ENCODE measurements at places on chromosomes 2 and 18. TPM values are rescaled to one million over a fixed set of nuclear protein-coding genes. Genes with fewer than 3 reads are reported as not detected.

Gene GAREM2
- 6.1 TPM for total RNA-seq

Gene C2orf66
- 0.42 TPM for total RNA-seq

Gene MSH6
- total RNA-seq, result 123 TPM

Gene UPP2
- not detected for total RNA-seq

Gene CNTNAP5
- not detected for total RNA-seq

Gene FBXO41
- 30.9 TPM for total RNA-seq

Gene ADD2
- total RNA-seq, result 6.9 TPM

Gene TCF23
- total RNA-seq, result not detected

DNA sequence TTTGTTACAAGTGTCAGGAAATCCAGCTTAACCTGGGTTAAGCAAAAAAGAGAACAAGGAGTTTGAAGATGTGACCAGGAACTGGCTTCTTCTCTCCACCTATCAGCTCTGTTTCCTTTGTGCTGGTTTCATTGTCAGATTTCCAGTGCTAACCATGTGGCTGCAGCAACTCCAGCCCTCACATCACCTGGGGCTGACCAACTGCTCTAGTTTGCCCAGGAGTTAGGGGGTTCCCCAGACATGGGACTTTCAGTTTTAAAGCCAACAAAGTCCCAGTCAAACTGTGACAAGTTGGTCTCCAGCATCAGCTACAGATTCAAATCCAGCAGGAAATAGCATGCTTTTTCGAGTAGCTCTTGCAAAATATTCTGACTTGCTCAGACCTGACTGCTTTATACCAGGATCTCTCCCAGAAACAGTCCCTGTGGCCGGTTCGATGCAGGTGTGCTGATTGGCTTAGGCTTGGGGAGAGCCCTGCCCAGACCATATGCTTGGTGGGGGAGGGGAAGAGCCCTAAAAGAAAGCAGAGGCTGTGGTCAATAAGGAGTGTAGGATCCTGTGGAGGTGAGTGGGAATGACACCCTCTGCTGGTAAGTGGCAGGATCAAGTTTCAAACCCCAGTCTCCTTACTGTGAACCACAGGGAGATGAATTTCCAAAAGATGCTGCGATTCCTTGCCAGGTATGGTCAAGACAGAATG is 49.5 kb downstream of the KCNE4 start:
- no peak for DNase-seq

- DNase-seq, result no peak
These were observed 24.0 kb downstream of the ZNF385B start for GRCh38 chr2:179837408-179837807.

GRCh38 chr2:77328134-77328931 is 193.8 kb downstream of the LRRTM4 start:
- no peak for DNase-seq

DNA sequence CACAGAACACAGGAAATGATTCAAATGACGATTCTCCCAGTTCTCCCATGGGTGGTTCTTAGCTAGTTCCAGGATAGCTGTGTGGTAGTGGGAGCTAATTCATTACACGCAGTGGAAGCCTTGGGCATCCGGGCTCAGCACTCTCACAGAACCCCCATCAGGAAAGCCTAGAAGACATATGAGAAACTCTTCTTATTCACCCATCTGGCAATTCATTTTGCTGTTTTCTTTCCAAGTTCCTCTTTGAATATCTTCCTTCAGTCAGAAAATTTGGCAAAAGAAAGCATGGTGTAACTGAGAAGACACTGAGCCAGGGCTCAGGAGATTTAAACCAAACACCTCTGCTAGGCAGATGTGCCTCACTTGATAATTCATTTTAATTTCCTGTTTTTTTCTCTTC is 85.2 kb upstream of the FN1 start:
- DNase-seq, result no peak

DNA sequence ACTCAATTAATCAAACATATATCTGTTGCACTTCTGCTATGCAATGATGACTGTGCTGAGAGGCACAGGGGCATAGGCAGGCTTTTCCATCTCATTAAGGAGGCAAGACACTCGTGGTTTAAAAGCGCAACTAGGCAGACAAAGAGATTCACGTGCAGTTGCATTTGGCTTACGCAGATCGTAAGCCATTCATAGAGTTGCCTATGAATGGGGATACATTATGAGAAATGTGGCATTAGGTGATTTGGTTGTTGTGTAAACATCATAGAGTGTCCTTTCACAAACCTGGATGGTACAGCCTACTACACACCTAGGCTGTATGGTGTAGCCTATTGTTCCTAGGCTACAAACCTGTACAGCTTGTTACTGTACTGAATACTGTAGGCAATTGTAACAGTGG is 284.7 kb downstream of the DCC start:
- no peak for DNase-seq

GRCh38 chr2:202278036-202278760 is 12.6 kb downstream of the NOP58 start:
- DNase-seq, result peak; percentile 38

DNA sequence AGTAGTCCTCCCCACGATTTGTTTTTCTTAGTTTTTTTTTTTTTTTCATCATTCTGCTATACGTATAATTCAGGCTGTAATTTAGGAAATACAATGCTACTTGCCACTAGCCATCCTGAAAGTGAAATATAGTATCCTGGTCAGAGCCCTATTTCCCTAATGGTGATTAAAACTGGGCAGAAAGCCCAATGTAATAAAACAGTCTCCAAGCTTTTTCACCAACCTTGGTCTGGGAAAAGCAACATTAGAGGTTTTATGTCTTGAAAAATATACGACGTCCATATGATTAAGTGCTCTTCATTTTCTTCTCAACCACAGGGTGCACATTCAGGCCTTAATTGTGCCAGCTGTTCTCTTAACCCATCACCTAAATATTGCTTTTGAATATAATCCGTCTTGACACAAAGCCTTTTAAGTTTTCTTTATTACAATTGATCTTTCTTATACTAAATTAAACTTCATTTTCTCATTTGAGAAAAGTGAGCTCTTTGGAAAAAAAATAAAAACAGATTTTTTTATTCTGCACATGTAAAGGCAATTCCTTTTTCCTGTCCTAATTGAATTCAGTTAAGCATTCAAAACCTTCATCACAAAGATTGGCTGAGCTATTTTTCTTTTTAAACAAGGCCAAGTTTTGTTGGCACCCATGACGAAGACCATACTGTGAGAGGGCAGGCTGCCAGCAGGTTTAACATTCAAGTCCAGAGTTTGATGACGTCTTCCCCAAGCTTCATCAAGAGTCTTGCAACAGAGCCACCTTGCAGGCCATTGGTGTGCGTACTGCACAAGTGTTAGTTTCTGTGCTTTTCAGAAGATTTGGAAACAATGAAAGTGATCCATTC is 52.7 kb downstream of the MAP2 start:
- no peak for DNase-seq

GRCh38 chr2:141384676-141385075 is 746.1 kb downstream of the LRP1B start:
- DNase-seq, result no peak

DNA sequence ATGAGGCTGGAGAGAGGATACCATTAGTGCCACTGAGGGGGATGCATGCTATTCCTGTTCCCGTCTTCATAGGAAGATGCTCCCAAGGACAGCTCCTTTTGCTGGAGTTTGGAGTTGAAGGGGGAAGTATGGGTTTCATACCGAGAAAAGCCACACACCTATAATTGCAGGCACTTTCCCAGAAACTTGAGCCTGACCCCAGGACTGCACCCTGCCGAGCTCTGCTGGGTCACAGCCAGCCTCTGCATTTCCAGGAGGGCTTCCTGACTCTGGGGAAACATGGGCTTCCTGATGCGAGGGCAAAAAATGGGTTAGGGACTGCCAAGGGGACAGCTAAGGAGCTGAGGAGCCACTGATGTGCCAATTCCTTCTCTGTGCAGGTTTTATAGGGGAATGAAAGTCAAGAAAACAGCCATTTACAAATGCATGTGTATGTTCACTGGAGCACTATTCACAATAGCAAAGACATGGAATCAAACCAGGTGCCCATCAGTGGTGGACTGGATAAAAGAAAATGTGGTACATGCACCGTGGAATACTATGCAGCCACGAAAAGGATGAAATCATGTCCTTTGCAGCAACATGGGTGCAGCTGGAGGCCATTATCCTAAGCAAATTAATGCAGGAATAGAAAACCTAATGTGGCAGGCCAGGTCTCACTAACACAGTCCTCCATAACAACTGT is 104.5 kb downstream of the ACAA2 start:
- DNase-seq, result no peak

DNA sequence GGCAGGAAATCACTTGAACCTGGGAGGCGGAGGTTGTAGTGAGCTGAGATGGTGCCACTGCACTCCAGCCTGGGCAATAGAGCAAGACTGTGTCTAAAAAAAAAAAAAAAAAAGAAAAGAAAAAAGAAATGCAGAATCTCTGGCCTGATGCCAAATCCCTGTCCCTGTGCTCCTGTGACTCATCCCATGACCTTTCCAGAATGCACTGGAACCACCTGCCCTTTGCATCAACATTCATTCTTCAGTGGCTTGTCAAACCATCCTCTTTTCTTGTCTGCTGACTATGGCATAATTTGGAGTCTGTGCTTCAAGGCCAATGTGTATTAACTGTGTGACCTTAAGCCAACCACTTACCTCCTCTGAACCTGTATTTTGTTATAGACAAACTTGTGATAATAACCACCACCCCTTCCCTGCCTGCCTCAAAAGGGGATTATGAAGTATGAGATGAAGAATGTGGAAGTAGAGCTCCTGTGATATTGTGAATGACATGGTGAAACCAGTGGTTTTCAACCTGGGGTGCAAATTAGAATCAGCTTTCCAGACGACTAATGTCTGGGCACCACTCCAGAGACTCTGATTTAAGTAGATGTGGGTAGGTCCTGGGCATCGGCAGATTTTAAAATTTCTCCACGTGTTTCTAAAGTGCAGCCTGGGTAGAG is 189.3 kb downstream of the CLIP4 start:
- DNase-seq, result no peak
